NCI-H226 (cell line): ENCODE measurements at places on chromosomes 5 and 9.

DNA sequence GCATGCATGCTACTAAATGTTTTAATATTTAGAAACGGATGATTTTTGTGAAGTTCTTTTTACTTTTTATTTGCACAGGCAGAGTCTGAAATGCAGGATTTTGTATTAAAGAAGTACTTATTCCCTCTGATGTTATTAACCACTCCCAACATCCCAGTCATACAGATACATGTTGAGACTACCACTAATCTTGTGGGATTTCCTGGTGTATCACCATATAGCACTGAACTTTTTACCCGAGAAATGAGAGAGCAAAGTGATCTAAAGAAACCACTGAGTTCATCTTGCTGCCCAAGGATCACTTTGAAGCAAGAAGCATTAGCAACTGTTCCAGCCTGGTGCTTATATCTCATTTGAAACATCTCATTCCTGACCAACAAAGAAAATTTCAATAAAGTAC lies 443.8 kb downstream of the BNC2 start:
- no peak for DNase-seq

- peak; percentile 36 for DNase-seq
Measured at GRCh38 chr5:13957032-13957645, 12.7 kb upstream of the DNAH5 start.

GRCh38 chr9:86546712-86547111 lies 192.5 kb upstream of the TUT7 start:
- DNase-seq, result no peak

DNA sequence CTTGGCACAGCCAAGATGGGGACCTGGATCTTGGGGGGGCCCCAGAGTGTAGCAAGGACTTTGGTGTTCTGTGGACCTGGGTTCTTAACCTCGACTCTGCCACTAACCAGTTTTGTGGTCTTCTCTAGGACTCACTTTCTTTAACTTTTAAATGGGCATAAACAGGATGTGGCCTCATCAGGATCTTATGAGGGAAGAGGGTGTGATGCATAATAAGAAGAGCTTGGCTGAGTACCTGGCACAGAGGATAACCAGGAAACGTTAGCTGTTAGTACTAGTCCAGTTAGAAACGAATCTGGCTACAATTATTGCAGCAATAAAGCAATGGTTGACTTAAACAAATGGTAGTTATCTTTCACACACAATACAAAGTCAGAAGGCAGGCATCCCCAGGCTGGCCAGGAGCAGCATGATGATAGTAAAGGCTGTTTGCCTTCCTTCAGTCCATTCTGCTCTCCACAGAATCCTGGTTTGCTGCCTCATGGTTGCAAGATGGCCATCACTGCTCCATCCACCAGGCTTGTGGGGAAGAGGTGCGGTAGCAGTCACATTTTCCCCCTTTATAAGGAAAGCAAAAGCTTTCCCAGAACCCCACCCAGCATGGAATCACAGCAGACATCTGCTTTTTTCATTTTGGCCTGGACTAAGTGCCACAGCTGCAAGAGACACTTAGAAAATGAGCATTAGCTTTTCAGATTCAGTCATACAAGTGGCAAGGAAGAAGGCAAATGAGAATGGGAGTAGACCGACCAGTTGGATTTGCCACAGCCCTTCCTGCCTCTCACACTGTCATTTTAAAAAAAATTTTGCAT lies 225.0 kb downstream of the AOPEP start:
- DNase-seq, result no peak

DNA sequence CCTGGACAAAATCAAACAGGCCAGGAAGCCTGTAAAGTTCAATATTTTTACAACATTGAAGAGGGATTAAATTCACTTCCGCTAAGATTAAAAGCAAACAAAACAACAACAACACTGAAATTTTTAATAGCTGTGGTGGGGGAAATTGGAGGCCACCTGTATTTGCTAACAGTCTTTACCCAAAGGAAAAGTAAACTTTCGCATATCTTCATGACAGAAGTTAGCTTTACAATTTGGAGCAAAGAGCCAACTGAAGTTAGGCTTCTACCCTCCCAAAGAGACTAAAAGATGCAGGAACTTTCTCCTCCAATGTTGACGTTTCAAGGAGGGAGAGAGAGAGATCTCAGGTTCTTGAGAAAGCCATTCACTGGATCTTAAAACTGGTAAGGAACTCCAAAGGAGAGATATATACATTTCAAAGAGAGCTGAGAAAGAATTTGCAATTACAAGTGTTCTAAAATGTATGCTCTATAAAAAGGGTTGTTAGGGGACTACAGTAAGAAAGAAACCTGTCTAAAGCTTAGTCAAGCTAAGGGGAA lies 349.2 kb upstream of the CDH9 start:
- no peak for DNase-seq

DNA sequence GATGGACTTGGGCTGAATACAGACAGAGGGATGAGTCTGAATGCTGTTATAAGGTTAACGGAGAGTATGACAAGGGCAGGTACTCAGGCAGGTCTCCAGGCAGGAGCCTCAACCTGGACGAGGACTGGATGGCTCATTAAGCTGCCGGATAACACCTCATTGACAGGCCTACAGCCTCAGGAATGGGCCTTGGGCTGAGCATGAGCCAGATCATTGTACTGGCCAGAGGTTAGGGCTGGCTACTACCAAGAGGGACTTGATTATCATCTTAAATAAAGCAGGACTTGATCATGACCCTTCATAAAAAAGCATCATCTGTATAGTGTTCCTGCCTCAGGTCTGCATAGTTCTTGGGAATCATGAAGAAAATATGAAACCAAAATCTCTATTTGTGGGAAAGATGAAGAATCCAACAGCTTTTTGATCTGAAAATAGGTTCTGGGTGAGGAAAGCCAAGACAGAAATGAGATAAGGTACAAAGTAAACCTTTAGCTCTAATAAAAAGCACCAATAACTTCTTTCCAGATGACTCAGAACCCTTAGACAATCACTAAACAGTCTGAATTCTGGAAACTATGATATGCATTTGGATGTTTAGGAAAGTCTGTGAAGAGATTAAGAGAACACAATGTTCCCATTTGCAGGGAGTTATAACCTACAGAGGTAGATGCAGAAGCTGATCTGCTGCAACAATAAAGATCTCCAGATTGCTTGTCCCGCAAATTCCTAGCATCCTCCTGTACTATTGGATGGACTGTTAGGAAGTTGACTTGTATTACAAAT lies 343.1 kb downstream of the CTNND2 start:
- no peak for DNase-seq

GRCh38 chr5:36570301-36571095 lies 35.9 kb upstream of the SLC1A3 start:
- peak; percentile 12 for DNase-seq

DNA sequence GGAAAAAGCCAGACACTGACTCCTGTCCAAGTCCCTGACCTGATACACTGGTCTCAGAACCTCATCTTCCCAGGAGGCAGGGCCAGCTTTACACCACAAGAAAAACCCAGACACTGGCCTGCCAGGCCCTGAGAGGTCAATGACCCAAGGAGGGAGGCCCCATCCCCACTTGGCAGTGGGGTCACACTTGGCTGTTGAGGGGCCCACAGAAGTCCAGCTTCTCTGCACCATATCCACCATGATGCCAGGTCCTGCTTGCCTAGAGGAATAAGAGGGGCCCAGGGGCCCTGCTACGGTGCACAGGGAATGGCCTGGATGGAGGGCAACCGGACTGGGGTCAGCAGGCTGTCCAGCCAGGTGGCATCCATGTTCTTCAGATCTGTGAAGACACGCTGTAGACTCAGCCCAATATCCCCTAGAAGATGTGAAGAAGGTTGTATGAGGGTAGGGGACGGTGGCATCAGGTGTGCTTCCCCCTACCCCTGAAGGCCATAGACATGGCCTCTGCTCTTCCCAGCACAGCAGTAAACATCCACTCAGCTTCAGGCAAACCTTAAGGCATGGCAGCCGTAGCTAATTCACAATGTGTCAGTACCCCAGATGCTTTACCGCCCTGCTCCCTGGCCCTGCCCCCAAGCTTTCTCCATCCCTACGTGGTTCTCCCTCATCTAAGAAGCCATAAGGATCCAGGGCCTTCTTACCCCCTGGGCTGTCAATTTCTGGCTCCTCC lies 6.7 kb downstream of the IRF1 start:
- DNase-seq, result no peak

DNA sequence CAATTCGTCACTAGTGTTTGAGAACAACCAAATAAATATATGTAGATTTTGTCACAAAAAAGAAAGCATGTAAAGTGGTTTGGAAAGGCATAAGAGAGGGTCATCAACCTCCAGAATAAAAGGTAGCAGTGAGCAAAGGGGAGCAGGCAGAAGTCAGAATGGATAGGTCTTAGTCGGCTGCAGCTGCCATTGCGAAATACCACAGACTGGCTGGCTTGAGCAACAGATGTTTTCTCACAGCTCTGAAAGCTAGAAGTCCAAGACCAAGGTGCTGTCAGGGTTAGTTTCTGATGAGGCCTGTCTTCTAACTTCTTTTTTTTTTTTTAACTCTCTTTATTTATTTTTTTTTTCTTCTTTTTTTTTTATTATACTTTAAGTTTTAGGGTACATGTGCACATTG lies 208.1 kb upstream of the PIK3R1 start:
- peak; percentile 79 for DNase-seq

GRCh38 chr9:124835026-124835557 lies 18.2 kb upstream of the WDR38 start:
- DNase-seq, result peak; percentile 85

DNA sequence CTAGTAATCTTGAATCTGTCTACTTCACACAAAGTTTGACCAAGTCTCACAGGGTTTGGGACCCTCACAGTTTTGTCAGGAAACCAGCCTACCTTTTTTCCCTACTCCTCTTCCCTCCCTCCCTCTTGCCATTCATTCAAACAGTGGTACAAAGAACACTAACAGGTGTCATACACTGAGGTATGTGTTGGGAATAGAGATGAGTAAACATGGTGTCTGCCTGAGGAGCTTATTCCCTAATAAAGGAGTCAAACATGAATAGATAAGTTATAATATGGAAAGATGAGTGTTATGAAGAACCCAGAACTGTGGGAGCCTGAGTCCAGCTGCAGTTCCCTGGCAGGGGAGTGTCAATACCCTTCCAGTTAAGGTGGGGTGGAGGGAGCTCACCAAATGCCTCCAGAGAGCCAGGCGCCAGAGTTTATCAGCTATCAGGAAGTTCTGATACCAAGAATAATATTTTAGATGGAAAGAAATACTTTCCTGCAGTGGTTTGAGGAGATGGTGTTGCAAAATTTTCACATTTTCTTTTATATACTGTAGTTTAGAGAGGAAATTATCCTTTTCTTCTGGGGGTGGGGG lies 183.4 kb upstream of the NR3C1 start:
- no peak for DNase-seq

DNA sequence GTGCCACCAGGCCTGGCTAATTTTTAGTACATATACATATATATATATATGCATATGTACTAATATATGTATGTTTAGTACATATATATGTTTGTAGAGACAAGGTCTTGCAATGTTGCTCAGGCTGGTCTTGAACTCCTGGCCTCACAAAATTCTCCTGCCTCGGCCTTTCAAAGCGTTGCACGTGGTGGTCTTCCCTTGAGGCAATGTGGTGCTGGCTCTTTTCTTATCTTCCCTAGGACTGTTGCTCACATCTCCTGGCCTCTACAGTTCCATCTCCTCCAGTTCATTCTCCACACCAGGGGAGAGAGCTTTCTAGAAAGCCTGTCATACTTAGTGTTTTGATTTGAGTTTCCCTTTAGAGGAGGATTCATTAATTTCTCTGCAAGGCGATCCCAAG lies 28.9 kb upstream of the TGFBR1 start:
- DNase-seq, result no peak

DNA sequence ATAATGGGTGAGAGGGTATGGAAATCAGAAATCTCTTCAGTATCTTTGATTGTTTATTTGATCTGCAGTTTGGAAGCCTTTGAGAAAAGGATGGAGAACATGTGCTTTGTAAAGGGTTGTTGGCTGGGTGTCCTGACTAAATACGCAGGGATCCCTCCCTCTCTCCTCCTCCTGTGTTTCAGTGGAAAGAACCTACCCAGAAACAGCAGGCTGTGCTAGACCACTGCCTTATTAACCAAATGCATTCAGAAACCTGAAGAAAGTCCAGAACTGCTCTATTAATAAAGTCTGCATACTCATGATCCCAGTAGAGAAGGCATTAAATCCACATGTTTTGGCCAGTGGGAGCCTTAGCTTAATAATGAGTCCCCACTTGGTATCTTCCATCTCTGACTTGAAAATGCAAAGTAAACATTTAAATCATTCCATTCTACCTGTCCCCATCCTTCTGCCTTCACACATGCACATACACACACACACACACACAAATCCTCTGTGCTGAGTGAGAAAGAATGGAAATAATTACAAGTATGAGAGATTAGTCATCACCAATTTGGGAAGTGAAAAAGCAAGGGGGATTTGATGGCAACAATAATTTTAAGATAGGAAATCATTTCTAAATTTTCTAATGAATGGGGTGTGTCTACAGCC lies 10.0 kb upstream of the LECT2 start:
- no peak for DNase-seq

DNA sequence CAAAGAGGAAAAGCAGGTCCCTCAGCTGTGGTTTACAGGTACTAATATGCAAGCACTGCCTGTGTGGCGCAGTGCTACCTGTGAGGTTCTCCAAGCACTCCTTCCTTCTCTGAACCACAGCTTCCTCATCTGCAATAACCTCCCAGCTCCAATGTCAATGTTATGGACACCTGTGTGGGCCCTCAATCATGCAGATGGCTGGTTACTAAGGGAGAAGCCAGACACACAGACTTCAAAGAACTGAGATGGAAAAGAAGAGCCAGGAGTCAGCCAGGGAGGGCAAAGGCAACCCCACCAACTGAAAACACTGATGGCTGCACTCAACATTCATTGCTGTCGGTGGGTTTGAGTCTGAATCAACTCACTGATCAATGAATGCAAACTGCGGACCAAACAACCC lies 77.7 kb downstream of the NR6A1 start:
- no peak for DNase-seq

DNA sequence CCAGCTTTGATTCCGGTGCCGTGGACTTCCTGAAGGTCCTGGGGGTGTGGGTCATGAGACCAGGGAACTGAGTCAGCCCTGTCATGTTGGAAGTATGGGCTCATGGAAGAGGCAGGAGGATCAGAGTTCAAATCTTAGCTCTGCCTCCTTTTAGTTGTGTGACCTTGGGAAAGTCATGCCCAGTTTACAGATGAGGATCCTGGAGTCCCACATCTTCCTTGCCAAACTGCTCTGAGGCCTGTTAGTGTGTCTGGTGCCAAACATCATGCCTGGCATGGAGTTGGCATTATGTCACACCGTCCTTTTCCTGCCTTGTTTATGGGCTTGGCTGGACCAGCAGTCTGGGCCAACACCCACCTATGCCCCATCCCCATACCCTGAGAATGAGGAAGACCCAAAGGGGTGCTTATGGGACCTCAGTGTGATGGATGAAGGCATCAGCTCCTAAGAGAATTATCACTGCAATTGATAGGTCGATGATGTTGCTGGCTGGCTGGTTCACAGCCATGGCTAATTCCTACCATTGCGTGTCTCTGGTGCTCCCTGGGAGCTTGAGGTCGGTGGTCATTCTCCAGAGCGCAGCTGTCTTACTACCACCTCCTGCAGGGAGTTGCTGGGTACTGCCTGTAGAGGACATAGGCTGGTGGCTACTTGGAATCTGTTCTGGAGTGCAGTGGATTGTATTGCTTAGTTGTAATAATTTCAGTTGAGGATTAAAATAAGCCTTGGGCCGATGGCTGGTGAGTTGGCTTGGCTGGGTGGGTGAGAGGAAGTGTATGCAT lies 140.5 kb upstream of the PITX1 start:
- no peak for DNase-seq
